Aorta (tissue), 5 donors: ENCODE measurements at places on chromosomes 5 and 9. TPM values are rescaled to one million over a fixed set of nuclear protein-coding genes. Genes with fewer than 3 reads are reported as not detected.

MORN5 gene
- total RNA-seq: not detected

LECT2 gene
- not detected for total RNA-seq

GARIN3 gene
- not detected for total RNA-seq

GABRA1 gene
- total RNA-seq: not detected

GRCh38 chr9:96884443-96884842, 30.1 kb upstream of the ZNF782 start:
- H3K27me3 ChIP-seq: no peaks in the 10 kb centered on the region
- no peak for DNase-seq

- H3K4me3 ChIP-seq: peak overlapping the region; percentile 90
- no peak for DNase-seq
- H3K4me1 ChIP-seq: peaks cover 4% of the 10 kb centered on the region
Measured at GRCh38 chr5:61334868-61335615, 3.0 kb downstream of the ZSWIM6 start.

DNA sequence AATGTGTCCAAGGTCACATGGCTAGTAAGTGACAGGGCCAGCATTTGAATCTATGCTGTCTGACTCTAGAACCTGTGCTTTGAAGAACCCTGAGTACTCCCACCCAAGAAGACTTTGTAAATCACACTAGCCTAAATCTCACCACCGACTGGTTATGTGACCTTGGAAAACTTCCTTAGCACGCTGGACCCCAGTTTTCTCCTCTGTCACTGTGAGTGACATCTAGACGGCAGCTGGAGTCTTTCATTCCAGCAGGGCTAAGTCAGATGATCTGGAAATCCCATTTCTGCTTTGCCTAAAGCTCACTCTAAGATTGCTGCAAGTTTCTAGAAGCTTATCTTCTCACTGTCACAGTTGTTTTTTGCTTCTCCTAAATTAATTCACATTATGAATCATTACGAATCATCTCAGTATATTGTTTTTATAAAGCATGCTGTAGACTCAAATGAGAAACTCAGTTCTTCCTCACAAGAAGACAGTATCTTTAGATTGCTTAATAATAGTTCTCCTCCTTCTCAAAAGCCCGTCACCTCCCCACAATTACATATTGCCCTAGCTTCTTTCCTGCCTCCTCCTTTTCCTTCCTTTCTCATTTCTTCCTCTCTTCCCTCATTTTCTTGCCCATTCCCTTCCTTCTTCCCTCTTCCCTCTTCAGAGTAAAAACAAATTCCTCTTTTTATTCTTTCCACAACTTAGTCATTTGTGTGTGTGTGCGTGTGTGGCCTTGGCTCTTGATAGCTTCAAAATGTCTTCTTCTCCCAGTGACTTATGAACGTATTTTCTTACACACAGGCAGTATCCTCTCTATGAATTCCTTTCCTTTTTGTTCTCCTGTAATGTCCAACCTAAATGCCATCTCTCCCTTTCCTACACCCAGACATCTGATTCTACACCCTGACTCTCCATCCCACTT, 16.8 kb downstream of the ALDOB start:
- H3K4me3 ChIP-seq: no peak overlapping the region
- H3K27ac ChIP-seq: no peak overlapping the region
- DNase-seq: no peak
- peaks cover 2% of the 10 kb centered on the region for H3K36me3 ChIP-seq

DNA sequence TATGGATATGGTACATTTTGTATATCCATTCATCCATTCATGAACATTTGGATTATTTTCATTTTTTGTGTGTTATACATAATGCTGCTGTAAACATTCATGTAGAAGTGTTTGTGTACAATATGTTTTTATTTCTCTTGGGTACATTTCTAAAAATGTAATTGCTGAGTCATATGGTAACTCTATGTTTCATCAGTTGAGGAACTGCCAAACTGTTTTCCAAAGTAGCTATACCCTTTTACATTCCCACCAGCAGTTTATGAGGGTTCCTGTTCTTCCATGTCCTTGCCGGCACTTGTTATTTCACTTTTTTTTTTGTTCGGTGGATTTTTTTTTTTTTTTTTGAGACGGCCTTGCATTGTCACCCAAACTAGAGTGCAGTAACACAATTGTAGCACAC, 54.0 kb upstream of the MCCC2 start:
- no peak overlapping the region for H3K4me3 ChIP-seq
- no peaks in the 10 kb centered on the region for H3K4me1 ChIP-seq
- H3K27me3 ChIP-seq: no peaks in the 10 kb centered on the region
- no peaks in the 10 kb centered on the region for H3K36me3 ChIP-seq
- no peak for DNase-seq

DNA sequence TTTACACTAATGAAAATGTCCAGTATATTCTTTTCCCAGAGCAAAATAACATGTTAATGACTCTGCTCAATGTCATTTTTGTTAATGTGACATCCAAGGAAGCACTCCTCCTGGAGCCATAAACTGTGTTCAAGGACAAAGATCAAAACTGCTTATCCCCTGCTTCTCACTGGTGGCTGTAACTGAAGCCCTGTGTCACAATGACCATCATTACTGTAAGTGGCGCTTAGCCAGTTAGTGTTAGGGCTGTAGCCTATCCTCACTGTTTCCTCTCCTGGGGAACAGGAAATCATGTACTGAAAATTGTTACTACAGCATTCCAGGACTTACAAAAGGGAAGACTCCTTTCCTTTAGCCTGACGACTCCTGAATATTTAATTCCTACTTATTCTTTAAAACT, 71.7 kb upstream of the COX7C start:
- H3K36me3 ChIP-seq: no peaks in the 10 kb centered on the region
- no peak for DNase-seq
- H3K4me1 ChIP-seq: no peaks in the 10 kb centered on the region
- H3K27ac ChIP-seq: no peak overlapping the region
- no peak overlapping the region for H3K4me3 ChIP-seq

- no peaks in the 10 kb centered on the region for H3K4me1 ChIP-seq
- no peaks in the 10 kb centered on the region for H3K36me3 ChIP-seq
- H3K27ac ChIP-seq: no peak overlapping the region
Measured at GRCh38 chr9:127508901-127509260, 57.6 kb downstream of the LRSAM1 start.

DNA sequence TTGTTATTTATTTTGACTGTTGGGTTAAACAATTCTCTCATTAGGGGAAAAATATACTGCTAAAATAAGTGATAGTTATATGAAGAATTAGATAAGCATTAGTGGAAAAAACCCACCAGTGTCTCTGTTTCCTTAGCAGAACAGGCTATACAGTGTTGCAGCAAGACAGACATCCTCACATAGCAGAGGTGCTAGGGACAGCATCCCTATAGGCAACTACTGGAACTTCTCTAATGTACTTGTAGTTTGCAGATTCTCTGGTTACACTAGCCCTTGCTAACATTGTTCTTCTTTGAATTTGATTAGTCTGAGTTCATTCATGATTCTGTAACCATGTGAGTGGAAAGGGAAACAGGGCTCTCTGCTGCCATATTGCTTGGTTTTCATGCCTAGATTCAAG, 661.8 kb upstream of the RGMB start:
- DNase-seq: no peak
- H3K27me3 ChIP-seq: no peaks in the 10 kb centered on the region
- no peak overlapping the region for H3K27ac ChIP-seq
- no peaks in the 10 kb centered on the region for H3K4me1 ChIP-seq
- H3K4me3 ChIP-seq: no peak overlapping the region
